Right cardiac atrium (tissue), 5 donors: ENCODE measurements at places on chromosomes 2 and 18.

- DNase-seq, result no peak
Observed at GRCh38 chr2:23430263-23430662, 45.3 kb downstream of the KLHL29 start.

- no peak for DNase-seq
Observed at GRCh38 chr18:8816220-8816619, 110.9 kb downstream of the MTCL1 start.

GRCh38 chr2:135074216-135074615 lies 22.1 kb downstream of the RAB3GAP1 start:
- DNase-seq, result no peak

- no peak for DNase-seq
Observed at GRCh38 chr2:239676716-239677452, 276.1 kb upstream of the HDAC4 start.

- no peak for DNase-seq
Observed at GRCh38 chr2:181399027-181399426, 58.2 kb upstream of the ITGA4 start.

GRCh38 chr2:215681799-215682596 lies 246.1 kb upstream of the FN1 start:
- no peak for DNase-seq

DNA sequence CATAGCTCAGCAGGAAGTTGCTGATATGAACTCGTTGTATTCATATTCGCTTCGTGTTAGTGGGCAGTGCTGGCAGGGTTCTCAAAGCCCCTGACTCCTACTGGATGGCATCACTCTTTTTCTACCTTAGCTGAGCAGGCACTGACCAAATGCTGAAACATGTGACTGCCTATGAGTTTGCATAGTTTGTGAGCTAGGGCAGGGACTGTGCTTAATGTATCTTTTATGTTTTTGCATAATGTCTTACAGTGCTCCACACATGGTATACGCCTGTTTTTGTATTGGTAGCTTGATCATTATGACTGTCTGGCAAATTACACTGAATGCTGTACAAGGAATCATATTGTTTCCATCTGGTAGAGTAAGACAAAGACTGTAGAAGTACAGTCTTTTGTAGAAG lies 305.3 kb downstream of the PARD3B start:
- no peak for DNase-seq

DNA sequence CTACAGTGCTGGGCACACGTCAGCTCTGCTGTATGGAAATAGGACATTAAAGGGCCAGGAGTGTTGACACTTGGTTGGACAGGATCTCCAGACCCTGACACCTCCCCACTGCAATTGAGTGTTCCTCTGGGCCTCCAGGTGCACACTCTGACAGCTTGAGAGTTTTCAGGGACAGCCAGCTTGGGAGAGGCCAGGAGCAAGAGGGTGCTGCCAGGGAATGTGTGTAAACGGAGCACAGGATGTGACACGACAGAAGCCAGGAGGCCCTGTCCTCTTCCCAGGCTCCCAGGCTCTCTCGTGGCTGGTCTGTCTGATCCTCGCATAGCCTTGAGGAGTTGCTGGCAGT lies 318.1 kb upstream of the HS6ST1 start:
- no peak for DNase-seq
